ENCODE measurements at places on chromosomes 11 and 22.

GRCh38 chr11:70050243-70050642, 27.9 kb upstream of the ANO1 start:
- no peak for DNase-seq

- peak; percentile 72 for DNase-seq
Observed at GRCh38 chr22:47328550-47329243, 566.2 kb downstream of the TBC1D22A start.

DNA sequence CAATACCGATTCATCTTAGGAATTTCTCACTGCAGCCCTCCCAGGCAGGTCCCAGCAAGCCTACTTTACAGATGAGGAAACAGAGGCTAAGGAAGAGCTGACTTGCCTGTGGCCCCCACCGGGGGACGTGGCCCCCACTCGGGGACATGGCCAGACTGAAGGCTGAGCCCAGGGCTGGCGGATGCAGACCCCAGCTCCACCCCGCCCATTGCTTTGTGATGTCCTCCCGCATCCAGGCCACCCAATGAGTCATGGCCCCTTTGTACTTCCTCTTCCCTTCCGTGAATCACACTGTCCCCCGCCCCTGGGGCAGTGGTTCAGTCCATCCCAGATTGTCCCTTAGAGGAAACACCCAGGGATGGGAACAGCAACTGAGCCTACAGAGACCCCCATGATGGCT, 116.0 kb upstream of the ANO1 start:
- no peak for DNase-seq

DNA sequence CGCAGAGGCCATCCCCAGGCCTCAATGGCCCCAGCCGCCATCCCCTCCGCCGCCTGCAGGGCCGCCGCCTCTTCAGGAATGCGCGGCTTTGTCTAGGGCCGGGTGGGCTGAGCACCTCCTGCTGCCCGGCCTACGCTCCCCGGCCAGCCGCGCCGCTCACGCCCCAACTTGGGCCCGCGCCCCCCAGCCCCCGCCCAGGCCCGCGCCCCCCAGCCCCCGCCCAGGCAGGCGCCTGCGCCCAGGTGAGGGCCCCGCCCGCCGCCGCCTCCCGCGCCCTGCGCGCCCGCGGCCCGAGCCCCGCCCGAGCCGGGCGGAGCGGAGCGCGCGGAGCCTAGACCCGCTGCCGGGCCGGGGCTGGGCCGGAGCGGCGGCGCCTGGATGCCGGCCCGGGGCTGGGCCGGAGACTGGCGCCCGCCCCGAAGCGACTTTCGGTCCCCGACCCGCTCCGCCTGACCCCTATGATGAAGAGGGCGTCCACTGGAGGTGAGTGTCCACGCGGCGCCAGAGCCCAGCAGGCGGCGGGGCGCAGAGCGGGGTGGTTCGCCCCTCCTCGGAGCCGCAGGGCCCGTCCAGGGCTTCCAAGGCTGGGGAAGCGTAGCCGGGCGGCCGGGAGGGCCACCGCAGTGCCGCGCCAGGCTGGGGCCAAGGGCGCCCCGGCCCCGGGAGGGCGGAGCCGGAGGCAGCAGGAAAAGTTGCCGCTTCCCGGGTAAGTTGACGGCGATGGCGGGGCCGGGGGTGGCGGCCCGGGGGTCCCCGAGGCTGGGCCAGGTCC, 34.3 kb upstream of the PRODH start:
- DNase-seq: no peak

DNA sequence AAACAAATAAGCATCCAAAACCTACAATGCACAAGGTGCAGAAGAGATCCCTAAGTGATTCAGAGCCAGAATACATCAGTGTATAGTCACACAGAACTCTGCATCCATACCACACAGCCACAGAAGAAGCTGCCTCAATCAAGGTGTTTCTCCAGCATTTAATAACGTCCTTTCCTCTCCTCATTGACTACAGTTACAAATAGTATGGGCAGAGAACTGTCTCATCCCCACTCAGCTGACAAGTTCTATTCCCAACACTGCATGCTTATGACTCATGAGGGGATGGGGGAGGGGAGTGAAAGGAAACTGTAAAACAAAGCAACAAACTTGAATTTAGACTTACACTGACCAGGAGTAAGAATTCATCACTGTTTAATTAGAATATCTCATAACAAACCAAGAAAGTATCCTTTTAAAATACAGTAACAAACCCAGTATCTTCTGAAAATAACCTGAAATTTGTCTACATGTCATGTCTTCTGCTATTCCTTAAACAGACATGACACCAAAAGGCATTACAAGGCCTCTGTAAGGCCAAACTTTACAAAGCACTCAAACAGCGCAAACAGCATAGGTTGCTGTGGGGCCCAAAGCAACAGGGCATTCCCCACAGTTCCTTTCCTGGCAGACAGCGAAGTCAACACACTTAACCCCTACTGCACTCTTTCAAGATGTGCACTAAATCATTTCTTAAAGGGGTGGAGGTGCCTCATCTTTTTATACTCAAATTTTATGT, 29.3 kb downstream of the CELF1 start:
- no peak for DNase-seq

GRCh38 chr11:12640355-12640754, 33.9 kb upstream of the TEAD1 start:
- DNase-seq: no peak

DNA sequence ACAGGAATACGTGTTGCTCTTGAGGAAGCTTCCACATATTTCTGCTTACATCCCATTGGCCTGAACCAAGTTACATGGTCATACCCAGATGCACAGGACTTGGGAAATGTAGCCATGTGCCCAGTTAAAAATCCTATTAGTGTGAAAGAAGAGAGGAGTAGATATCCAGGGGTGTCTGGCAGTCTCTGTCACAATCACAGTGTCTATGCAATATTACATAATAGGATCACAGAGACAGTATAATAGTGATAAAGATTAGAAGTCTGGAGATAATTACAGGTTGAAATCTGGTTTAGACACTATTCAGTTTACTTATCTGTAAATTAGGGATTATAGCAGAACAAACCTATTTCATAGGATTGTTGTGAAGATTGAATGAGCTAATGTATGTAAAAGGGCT, 62.6 kb upstream of the SLC6A5 start:
- DNase-seq: no peak

DNA sequence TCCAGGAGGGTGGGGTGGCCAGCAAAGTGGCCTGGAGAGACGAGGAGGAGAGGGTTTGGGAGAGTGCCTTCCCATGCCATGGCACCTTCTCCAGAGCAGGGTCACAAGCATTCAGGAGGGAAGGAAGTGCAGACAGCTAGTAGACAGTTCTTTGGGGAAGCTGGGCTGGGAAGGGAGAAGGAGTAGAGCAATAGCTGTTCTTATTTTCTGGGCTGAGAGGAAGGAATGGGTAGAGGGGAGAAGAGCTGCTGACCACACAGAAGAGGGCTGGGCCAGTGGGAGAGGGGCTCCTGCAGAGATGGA, 14.8 kb upstream of the PICK1 start:
- DNase-seq: no peak

DNA sequence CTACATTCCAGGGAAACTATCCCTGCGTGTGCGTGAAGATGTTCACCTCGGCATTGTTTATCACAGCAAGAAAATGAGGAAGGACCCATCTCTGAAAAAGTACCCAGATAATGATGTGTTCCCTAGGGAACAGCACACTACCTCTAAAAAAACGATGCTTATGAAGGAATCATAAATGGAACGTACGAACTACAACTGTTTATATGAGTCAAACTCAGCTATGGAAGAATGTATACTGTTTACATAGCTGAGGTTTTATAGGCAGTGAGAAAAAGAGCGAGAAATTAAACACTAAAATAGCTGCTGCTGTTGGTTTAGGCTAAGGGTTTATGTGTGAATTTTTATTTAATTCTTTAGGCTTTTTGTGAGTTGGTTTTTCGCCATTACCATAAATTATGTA, 48.9 kb downstream of the APOL1 start:
- DNase-seq: no peak

DNA sequence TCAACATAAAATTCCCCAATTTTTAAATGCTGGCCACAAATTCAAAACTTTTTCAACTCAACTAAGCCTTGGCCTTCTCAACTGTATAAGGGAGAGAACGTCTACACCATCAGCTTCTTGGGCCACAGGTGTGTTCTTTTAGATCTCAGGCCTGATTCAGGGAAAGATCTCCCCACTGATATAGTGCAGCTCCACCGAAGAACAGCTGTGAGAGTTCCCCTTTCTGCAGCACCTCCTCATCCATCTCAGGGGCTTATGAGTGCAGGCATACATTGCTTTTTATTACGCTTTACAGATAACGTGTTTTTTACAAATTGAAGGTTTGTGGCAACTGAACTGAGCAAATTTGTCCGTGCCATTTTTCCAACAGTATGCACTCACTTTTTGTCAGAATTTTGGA, 8.0 kb upstream of the CD82 start:
- DNase-seq: no peak

- DNase-seq: no peak
Observed at GRCh38 chr11:124183068-124183467, at the start of gene OR10D3. TSS of gene OR10D3 (plus strand) at chr11:124183345. CDS start at chr11:124185270, 1,925 bp downstream.

- no peak for DNase-seq
Observed at GRCh38 chr11:130476200-130476921, 27.9 kb downstream of the ADAMTS15 start.

GRCh38 chr11:73171436-73172161, 29.5 kb upstream of the FCHSD2 start:
- DNase-seq: no peak

DNA sequence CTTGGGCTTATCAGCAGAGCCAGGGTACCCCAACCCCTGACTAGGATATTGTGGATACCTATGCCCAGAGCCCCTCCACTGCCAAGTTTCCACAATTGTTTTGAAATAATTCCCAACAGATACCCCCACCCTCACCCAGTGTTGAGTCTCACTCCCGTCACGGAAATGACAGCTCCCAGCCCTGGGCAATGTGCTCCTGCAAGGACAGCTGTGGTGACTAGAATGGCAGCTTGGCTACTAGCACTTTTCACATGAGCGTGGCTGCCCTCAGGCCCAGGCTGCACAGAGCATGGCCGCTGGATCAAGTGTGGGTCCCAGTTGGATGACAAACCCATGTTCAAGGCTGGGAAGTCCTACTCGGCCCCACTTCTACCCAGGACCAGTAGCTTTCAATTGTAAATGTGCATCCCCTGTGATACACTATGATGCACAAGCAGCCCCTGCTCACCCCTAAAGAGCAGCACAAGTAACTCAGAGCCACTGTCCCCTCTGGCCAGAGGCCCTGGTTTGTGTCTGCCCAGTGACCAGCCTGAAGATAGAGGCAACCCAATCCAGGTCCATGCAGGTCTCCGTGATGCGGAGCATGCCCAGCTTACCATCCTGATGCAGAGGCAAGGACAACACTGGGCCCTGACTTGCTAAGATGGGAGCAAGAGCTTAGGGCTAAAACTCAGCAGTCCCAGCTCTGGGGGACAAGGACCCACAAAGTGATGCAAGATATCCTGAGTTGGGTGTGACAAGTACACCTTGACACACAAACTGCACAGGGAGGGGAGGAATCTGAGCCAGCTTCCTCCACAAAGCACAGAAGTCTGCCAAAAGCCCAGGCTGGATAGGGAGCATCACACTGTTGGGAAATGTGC, 13.2 kb downstream of the KCNQ1OT1 start:
- no peak for DNase-seq

GRCh38 chr11:101692980-101693379, 109.2 kb upstream of the TRPC6 start:
- no peak for DNase-seq

DNA sequence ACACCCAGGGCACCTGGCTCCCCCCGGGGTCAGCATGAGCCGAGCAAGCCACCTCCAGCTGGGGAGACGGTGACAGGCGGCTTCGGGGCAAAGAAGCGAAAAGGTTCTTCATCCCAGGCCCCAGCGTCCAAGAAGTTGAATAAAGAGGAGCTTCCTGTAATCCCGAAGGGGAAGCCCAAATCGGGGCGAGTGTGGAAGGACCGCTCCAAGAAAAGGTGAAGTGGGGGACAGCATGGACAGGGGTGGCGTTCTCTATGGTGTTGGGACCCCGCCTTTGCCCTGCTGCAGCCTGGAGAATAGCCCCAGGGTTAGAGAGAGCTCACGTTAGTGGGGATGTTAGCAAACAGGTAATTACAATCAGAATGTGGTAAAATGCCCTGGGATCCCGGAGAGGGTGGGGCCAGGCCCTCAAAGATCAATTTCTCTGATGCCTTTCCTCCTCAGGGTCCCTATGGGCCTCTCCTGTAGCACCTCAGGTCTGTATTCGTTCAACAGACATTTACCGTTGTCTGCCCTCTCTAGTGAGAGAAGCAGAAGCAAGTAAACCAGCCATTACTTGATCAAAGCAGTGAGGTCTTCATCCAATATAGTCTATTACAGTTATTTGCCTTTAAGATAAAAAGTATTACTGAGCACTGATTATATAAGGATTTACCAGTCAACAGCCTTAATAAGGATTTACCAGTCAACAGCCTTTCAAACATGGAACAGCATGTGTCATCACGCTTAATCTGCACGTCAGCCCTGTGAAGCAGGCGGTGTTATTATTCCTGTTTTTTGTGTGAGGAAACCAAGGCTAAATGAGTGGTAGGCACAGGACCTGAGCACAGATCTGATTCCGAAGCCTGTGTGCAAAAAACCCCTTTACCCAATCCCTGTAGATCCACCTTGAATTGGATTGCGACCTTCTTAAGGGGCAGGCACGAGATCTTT, 1.0 kb downstream of the CCDC86 start:
- DNase-seq: no peak
